ENCODE measurements at places on chromosomes 4 and X. TPM values are rescaled to one million over a fixed set of nuclear protein-coding genes. Genes with fewer than 3 reads are reported as not detected.

The SPANXN3 gene
- not detected for total RNA-seq

The CT83 gene
- total RNA-seq: not detected

The ETNPPL gene
- not detected for total RNA-seq

The RBM47 gene
- total RNA-seq: 79.0 TPM

The BMP3 gene
- 0.63 TPM for total RNA-seq

The LNX1 gene
- total RNA-seq: 1.0 TPM

The ELMOD2 gene
- total RNA-seq: 13.0 TPM

The PAGE2B gene
- total RNA-seq: not detected

The FAM236D gene
- not detected for total RNA-seq

The STK32B gene
- total RNA-seq: 3.8 TPM

The MAGEC3 gene
- not detected for total RNA-seq
